Astrocyte (in vitro differentiated cells and primary cell): ENCODE measurements at places on chromosomes 11 and 22.

DNA sequence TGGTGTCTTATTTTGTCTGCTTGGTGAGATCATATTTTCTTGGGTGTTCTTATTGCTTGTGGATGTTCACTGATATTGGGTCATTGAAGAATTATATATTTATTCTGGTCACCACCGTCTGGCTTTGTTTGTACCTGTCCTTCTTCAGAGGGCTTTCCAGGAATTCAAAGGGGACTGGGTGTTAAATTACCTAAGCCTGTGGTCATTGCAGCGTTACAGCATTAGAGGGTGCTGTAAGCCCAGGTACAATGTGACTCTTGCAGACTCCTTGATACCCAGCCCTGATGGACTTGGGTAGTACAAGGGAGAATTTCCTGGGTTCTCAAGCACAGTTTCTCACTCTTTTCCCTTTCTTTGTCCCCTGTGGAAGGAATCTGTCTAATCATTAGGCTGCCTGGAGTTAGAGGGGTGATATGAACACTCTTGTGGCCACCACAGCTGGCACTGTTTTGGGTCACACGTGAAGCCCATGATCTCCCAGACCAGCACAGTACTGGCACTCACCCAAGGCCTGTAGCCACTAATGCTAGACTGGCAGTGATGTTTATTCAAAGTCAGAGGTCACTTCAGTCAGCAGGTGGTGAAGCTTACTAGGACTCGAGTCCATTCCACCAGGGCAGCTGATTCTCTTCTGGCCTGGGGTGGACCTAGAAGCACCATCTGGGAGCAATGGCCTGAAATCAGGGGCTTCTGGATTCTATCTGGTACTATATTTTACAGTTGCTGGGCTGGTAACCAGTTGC lies 56.1 kb upstream of the NARS2 start:
- peaks cover 2% of the 10 kb centered on the region for H3K27me3 ChIP-seq
- no peaks in the 10 kb centered on the region for H3K4me1 ChIP-seq
- DNase-seq = no peak
- H3K27ac ChIP-seq = no peak overlapping the region

GRCh38 chr22:24144056-24144777 lies 37.1 kb upstream of the SUSD2 start:
- no peak overlapping the region for H3K4me3 ChIP-seq
- H3K27me3 ChIP-seq = no peaks in the 10 kb centered on the region
- DNase-seq = no peak
- H3K4me1 ChIP-seq = peaks cover 28% of the 10 kb centered on the region
- peaks cover 2% of the 10 kb centered on the region for H3K36me3 ChIP-seq
- H3K27ac ChIP-seq = no peak overlapping the region

- H3K27ac ChIP-seq = no peak overlapping the region
- no peaks in the 10 kb centered on the region for H3K36me3 ChIP-seq
- H3K4me3 ChIP-seq = no peak overlapping the region
These were observed 13.0 kb upstream of the TUB start for GRCh38 chr11:8067929-8068575.

- no peaks in the 10 kb centered on the region for H3K27me3 ChIP-seq
- H3K4me3 ChIP-seq = no peak overlapping the region
- H3K27ac ChIP-seq = no peak overlapping the region
- no peak for DNase-seq
- peaks cover 34% of the 10 kb centered on the region for H3K4me1 ChIP-seq
These were observed 1.4 kb upstream of the SMIM38 start for GRCh38 chr11:69154211-69154913.

DNA sequence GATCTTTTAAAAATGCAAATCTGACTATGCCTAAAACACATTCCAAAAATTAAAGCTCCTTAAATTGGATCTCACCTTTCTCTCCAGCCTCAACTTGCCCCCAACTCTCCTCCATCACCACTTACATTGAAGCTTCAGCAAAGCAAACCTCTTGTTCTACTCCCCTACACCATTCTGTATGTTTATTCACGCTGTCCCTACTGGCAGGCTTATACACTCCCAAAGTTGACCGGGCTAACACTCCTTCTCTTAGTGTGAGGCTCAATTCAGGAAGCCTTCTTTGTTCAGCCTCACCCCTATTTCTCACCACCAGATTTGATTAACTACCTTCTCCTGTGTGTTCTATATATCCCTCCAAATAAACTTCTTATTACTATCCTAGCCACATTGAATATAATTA lies 1.8 kb upstream of the GDPD4 start:
- H3K4me3 ChIP-seq = no peak overlapping the region
- H3K27ac ChIP-seq = no peak overlapping the region
- H3K36me3 ChIP-seq = no peaks in the 10 kb centered on the region
- no peaks in the 10 kb centered on the region for H3K4me1 ChIP-seq
- H3K27me3 ChIP-seq = no peaks in the 10 kb centered on the region
- DNase-seq = no peak

- no peaks in the 10 kb centered on the region for H3K27me3 ChIP-seq
- no peaks in the 10 kb centered on the region for H3K36me3 ChIP-seq
- H3K4me1 ChIP-seq = no peaks in the 10 kb centered on the region
These were observed 226.4 kb downstream of the FAM76B start for GRCh38 chr11:95563173-95563572.

DNA sequence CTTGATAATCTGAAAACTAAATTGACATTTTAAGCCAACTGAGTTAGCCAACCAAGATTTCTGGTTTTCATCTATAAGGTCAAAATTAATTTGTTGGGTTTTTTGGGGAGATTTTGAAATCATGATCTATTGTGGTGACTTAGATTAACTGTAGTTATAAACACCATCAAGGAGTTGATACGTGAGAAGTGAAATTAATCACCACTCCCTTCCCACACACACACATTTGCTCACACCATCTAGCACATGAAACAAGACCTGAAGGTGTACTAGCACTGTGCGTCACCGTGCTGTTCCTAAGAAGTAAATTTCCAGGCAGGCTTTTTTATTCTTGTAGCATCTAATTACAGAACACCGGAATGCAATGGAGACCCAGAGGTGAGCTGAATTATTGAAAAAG lies 2.1 kb downstream of the OR5B21 start:
- H3K27me3 ChIP-seq = no peaks in the 10 kb centered on the region
- H3K27ac ChIP-seq = no peak overlapping the region
- no peak for DNase-seq
- H3K4me3 ChIP-seq = no peak overlapping the region

DNA sequence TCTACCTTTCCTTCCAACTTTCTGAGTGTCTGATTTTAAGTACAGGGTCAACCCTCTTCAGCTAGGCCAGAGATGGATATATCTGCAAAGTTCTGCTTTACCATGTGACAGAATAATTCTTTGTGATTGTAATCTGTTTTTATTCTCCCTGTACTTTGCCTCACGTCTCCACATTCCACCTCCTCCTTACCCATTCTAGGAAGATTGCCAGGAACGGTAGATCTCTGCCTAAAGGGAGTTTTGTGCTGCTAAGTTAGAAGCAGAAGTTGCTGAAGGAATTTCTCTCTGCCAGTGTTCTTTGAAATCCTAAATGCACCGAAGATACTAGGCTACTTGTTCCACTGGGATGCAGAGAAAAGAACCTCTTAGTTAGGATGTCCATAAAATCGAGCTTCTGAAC lies 20.7 kb upstream of the FAM181B start:
- no peaks in the 10 kb centered on the region for H3K4me1 ChIP-seq
- no peak overlapping the region for H3K4me3 ChIP-seq
- H3K27me3 ChIP-seq = peaks cover 6% of the 10 kb centered on the region
- no peaks in the 10 kb centered on the region for H3K36me3 ChIP-seq
- no peak overlapping the region for H3K27ac ChIP-seq

DNA sequence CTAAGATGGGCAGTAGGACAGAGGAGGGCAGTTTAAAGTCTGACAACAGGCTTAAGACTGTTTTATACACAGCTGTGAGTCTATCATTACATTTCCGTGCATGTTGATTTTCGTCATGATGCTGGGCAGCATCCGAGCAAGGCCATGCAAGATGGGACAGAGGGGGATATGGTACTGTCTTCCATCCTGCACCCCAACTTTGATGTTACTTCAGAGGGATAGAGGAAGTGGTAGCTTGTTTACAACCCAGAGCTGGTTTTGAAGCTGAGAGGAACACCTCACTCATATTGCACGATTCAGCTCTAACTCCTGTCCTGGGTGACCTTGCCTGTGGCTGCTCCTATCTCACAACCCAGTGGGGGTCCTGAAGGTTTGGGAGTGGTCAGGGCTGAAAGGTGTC lies 3.0 kb upstream of the SORL1 start:
- H3K27ac ChIP-seq = no peak overlapping the region
- DNase-seq = no peak
- H3K36me3 ChIP-seq = no peaks in the 10 kb centered on the region
- no peak overlapping the region for H3K4me3 ChIP-seq
- H3K27me3 ChIP-seq = peaks cover 39% of the 10 kb centered on the region
- peaks cover 9% of the 10 kb centered on the region for H3K4me1 ChIP-seq

DNA sequence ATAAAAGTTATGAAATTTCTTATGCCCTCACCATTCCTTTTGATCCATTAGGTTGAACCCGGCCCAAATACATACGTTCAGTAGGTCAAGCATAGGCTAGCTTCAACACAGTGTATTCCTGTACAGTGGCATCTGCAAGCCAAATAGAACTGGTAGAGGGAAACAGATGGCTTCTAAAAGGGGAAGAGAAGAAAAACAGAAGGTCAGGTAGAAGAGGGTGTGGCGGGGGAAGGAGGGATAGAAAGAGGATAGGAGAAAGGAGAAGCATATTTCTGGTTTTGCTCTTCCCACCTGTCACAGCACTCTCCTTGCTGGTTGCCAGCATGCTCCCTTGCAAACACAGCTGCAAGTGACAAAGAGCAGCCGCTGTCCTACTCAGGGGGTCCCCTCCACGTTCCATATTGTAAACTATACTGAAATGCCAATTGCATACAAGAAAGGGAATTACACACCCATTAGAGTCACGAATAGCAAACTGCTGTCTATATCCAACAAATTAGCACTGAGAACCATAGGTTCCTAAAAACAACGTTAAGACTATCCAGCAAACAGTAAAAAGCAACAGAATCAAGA lies 71.8 kb downstream of the PHF21A start:
- no peak for DNase-seq
- no peak overlapping the region for H3K4me3 ChIP-seq
- peaks cover 12% of the 10 kb centered on the region for H3K4me1 ChIP-seq
- H3K27me3 ChIP-seq = no peaks in the 10 kb centered on the region
- H3K27ac ChIP-seq = no peak overlapping the region

- H3K27me3 ChIP-seq = no peaks in the 10 kb centered on the region
- no peaks in the 10 kb centered on the region for H3K4me1 ChIP-seq
- H3K36me3 ChIP-seq = no peaks in the 10 kb centered on the region
- H3K27ac ChIP-seq = no peak overlapping the region
These were observed 436.0 kb downstream of the ETS1 start for GRCh38 chr11:128151338-128151737.

- H3K4me3 ChIP-seq = no peak overlapping the region
- no peak for DNase-seq
These were observed 11.2 kb downstream of the TOM1 start for GRCh38 chr22:35310556-35311550.

GRCh38 chr11:2072551-2073261 lies 66.5 kb downstream of the IGF2 start:
- H3K36me3 ChIP-seq = no peaks in the 10 kb centered on the region
- H3K4me3 ChIP-seq = no peak overlapping the region
- H3K4me1 ChIP-seq = peaks cover 13% of the 10 kb centered on the region

- H3K36me3 ChIP-seq = no peaks in the 10 kb centered on the region
- H3K4me3 ChIP-seq = no peak overlapping the region
- peaks cover 10% of the 10 kb centered on the region for H3K4me1 ChIP-seq
- no peaks in the 10 kb centered on the region for H3K27me3 ChIP-seq
- no peak overlapping the region for H3K27ac ChIP-seq
These were observed 22.0 kb upstream of the ZC3H12C start for GRCh38 chr11:110071197-110071596.

DNA sequence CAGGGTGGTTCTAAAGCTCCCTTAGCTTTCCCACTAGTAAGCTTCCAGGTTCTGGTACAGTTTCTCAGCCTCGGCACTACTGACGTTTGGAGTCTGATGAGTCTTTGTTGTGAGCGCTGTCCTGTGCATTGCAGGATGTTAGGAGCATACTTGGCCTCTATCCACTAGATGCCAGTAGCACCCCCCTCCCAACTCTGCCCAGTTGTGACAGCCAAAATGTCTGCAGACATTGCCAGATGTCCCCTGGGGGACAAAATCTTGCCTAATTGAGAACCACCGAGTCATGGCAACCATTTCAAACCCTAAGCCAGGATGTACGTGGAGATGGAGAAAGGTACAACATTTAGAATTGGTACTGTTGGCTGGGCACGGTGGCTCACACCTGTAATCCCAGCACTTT lies 68.7 kb downstream of the PTPRJ start:
- H3K27ac ChIP-seq = no peak overlapping the region
- no peak for DNase-seq
- H3K27me3 ChIP-seq = no peaks in the 10 kb centered on the region
- no peak overlapping the region for H3K4me3 ChIP-seq
- no peaks in the 10 kb centered on the region for H3K36me3 ChIP-seq
- peaks cover 16% of the 10 kb centered on the region for H3K4me1 ChIP-seq

DNA sequence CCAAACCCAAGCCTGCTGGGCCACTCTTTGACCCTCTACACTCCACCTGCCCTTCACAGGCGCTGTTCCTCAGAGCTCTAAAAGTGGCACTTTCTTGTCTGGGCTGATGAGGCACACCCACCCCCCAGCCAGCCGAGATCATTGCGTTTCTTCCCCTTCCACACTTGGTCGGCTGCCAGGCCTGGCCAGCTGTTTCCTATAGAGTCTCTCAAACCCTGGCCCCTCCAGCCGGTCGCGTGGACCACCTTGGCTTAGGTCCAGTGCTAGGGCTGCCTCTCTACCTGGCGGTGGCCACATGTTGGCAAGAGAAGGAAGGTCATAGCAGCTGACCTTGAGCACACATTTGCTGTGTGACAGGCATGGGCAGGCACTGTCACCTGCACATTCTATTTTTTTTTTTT lies 60.6 kb downstream of the PPP6R2 start:
- peaks cover 11% of the 10 kb centered on the region for H3K36me3 ChIP-seq
- H3K27ac ChIP-seq = no peak overlapping the region
- no peak for DNase-seq
- peaks cover 2% of the 10 kb centered on the region for H3K4me1 ChIP-seq

DNA sequence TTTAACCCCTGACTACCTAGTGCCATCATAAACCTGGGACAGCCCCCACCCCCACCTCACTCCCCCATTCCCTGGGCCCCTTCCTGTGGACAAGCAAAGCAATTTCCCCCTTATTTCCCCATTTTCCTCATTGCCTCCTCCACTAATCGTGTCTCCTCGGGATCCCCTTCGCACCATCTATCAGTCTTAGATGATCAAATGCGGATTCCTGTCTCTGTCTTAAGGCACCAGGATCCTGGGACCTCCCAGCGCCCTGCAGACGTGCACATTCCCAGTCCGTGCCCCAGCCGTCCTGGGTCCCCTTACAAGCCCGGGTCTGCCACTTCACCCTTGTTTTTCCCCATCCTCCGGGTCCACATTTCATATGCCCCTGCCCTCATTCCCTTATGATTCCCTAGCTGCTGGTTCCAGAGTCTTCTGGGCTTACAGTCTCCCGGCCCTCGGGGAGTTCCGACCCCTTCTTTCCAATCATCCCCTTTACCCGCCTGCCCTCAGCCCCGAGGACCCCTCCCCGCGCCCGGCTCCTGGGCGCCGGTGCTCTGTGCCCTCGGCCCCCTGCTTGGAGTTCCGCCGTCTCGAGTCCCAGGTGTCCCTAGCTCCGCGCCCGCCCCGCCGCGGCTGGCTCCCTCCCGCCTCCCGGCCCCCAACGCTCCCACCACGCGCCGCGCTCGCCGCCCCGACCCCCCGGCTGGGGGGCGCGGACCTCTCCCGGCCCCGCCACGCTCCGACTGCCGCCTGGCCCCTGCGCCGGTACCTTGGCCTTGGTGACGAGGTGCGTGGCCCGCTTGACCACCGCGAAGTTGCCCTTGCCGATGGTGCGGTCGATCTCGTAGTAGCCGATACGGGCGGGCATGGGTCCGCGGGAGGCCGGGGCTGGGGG lies 599 bp downstream of the SIK3 start:
- peak overlapping the region; percentile 63 for H3K4me3 ChIP-seq
- no peak for DNase-seq
- no peaks in the 10 kb centered on the region for H3K27me3 ChIP-seq
- peaks cover 30% of the 10 kb centered on the region for H3K4me1 ChIP-seq
- H3K36me3 ChIP-seq = no peaks in the 10 kb centered on the region
